Thyroid gland (tissue), 4 donors: ENCODE measurements at places on chromosomes 12 and 14. TPM values are rescaled to one million over a fixed set of nuclear protein-coding genes. Genes with fewer than 3 reads are reported as not detected.

DNA sequence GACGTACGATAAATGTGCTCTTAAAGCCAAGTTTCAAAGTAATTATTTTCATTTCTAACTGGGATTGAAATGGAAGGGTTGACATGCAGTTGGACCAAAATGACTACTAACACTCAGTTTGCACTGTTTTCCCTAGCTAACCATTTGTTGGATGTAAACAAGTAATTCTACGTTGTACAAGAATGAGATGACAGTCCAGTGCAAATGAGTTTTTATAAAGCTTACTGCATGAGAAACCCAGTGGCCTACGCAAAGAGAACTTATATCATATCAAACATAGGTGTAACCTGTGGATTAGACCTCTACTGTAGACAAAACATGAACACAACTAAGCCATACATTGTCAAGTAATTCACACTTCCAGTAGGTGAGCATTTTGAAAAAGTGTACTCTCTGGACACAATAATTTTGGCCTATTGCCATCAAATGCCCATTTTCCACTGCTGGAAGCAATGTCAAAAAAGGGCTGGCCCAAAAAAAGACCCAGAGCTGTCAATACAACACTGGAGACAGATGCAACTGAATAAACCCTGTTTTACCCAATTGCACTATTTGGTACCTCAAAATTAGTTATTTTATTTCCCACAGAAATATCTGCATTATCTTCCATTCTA is 12.8 kb downstream of the SLC38A2 start:
- no peak overlapping the region for H3K27ac ChIP-seq
- H3K4me3 ChIP-seq: no peak overlapping the region
- H3K4me1 ChIP-seq: peaks cover 6% of the 10 kb centered on the region
- H3K27me3 ChIP-seq: no peaks in the 10 kb centered on the region
- no peak for DNase-seq
- H3K36me3 ChIP-seq: peaks cover 59% of the 10 kb centered on the region

DNA sequence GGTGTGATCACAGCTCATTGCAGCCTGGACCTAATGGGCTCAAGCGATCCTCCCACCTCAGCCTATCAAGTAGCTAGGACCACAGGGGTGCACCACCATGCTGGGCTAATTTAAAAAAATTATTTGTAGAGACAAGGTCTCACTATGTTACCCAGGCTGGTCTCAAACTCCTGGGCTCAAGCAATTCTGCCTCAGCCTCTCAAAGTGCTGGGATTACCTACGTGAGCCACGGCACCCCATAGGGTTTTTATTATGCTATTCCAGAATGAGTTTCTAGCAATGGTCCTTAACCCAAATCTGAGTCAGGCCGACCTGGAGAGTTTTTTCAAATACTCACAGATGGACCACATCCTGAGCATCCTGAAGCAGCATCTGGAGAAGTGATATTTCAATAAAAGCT is 159.8 kb downstream of the CPNE8 start:
- H3K4me3 ChIP-seq: no peak overlapping the region
- H3K4me1 ChIP-seq: no peaks in the 10 kb centered on the region
- DNase-seq: no peak
- no peaks in the 10 kb centered on the region for H3K36me3 ChIP-seq
- no peaks in the 10 kb centered on the region for H3K27me3 ChIP-seq

GRCh38 chr14:61227884-61228591 is 53.1 kb downstream of the TMEM30B start:
- no peaks in the 10 kb centered on the region for H3K27me3 ChIP-seq
- no peak overlapping the region for H3K27ac ChIP-seq
- no peak overlapping the region for H3K4me3 ChIP-seq
- peaks cover 26% of the 10 kb centered on the region for H3K4me1 ChIP-seq
- H3K36me3 ChIP-seq: no peaks in the 10 kb centered on the region
- no peak for DNase-seq

DNA sequence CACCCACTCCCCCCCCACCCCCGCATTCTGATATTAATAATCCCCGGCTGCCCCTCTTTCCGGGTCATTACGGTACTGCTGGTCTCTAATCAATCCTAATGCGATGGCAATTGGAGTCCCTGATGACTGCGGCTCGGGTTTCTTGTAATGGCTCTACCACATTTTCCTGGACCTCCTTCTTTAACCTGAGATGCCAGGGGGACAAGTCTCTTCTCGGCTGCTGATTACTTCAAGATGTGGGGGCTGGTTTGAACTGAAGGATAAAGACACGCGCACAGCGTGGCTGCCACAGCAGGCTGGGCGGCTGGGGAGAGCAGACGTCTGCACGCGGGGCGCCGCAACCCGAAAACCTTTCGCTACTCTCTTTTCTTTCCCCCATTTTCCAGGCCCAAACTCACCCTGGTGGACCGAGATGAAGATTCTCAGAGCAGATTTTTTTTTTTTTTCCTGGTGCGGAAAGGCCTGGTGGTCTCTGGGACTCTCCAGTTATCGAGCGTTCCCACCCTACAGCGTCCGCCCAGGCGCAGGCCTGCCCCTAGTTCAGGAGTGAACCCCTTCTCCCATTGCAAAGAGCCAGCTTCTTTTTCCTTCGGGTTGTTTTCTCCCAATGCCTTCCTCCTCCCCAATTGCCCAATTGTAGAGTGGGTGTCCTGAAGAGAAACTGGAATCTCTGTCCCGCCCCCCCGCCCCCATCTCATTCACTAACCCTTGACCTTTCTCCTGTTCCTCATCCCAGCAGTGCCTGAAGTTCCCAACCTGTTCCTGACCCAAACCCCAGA is 6.0 kb upstream of the SIX1 start:
- H3K27me3 ChIP-seq: peaks cover 62% of the 10 kb centered on the region
- no peaks in the 10 kb centered on the region for H3K36me3 ChIP-seq
- no peak overlapping the region for H3K4me3 ChIP-seq
- peaks cover 7% of the 10 kb centered on the region for H3K4me1 ChIP-seq
- DNase-seq: no peak

DNA sequence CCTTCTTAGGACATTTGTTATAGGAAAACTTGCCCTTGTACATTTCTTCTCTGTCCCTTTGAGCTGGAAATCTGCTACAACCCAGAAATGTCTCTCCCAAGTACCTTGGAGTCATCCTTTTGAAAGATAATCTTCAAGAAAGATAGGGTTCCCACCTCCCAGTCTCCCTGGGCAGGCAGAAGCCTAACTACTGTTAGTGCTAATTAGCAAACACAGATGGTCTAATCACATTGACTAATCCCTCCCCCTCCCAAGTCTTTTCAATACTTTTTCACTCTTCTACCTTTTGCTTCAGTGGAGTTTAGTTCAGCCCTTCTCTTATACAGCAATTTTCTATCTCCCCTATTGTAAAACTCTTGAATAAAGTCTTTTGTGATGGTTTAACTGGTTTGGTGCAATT is 129.8 kb upstream of the PPFIA2 start:
- no peaks in the 10 kb centered on the region for H3K36me3 ChIP-seq
- H3K4me1 ChIP-seq: no peaks in the 10 kb centered on the region
- no peak for DNase-seq

GRCh38 chr12:109727039-109727723 is 13.6 kb downstream of the FAM222A start:
- no peak overlapping the region for H3K4me3 ChIP-seq
- H3K36me3 ChIP-seq: no peaks in the 10 kb centered on the region
- H3K27ac ChIP-seq: no peak overlapping the region
- no peaks in the 10 kb centered on the region for H3K27me3 ChIP-seq
- H3K4me1 ChIP-seq: no peaks in the 10 kb centered on the region

DNA sequence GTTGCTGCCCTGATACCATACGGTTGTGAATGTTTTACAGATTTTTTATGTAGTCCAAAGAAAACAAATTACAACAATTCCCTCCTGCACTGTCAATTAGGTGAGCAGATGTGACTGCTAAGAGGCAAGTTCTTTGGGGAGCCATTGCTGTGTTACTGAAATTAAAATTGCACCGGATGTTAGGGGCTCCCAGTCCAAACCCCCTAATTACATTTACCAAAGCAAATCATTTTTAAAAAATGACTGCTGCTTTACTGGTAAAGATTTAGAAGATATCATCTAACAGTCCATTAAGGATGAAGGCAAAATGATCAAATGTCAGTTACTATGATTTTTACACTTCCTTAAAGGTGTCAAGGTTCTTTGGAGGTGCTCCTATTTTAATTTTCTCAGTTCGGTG is 70.1 kb upstream of the CSRP2 start:
- no peak for DNase-seq
- no peak overlapping the region for H3K27ac ChIP-seq
- H3K4me3 ChIP-seq: no peak overlapping the region

DNA sequence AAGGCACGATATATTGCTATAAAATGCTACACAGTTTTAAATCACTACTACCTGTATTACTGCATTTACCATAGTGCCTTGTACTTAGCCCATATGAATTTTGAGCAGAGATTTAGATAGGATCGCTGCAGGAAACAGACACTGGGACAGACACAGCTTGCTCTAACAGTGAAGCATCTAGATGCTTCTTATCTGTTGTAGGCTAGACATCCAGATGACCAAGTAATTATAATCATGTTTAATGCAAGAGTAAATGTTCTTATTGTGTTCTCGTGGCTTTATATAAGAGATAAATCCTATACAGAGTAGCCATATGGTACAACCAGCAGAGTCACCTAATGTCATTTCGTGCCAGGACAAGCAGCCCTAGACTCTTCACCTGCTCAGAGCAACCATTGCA is 92.8 kb downstream of the ASCL1 start:
- no peak overlapping the region for H3K27ac ChIP-seq
- H3K27me3 ChIP-seq: no peaks in the 10 kb centered on the region
- H3K4me3 ChIP-seq: no peak overlapping the region
- H3K4me1 ChIP-seq: no peaks in the 10 kb centered on the region
- no peaks in the 10 kb centered on the region for H3K36me3 ChIP-seq
- no peak for DNase-seq

DNA sequence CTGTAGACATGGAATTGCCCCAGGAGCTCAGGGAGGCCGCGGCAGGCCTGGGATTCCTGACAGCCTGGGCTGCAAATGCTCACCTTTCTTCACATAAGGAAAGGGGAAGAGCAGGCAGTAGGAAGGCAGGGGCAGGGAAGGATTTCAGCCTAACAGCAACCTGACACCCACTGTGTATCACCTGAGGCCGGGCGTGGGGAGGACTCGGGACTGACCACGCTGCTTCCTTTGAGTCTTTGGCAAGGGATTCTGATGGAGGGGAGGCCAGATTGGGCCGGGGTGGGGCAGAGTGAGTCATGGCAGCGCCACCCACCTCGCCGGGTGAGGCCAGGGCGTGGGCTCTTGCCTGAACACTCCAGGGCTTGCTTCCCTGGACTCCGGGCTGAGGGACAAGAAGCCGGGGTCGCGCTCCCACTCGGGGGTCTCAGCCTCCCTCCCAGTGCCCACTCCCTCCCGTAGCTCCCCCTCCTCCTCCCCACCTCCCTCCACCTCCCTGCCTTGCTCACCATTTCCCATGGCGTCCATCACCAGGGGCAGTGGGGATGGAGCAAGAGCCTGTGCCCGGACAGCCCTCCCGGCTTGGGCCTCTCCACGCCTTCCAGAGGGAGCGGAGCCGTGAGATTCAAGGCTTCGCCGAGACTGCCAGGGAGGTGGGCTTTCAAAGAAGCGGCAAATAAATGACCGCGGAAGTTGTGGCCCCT is 247.9 kb upstream of the RTL1 start:
- no peak overlapping the region for H3K4me3 ChIP-seq
- DNase-seq: no peak
- H3K27me3 ChIP-seq: no peaks in the 10 kb centered on the region
- no peaks in the 10 kb centered on the region for H3K36me3 ChIP-seq
- H3K27ac ChIP-seq: no peak overlapping the region

DNA sequence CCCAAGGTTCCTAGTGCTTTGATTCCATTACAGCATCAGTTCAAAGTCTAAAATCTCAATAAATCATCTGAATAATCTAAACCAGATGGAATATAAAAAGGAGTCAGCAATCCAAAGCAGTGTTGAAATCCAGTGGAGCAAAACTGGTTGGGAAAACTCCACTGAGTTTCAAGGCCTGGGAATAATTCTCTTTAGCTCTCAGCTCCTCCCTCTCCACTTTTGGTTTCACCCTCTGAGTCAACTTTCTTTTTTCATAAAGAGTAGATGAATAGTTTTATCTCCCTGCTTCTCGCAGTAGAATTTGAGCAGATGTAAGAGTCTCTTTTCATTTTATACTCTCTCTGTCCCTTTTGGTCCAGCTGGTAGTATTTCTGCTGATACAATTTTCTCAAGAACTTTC is 338.6 kb downstream of the APAF1 start:
- H3K27me3 ChIP-seq: no peaks in the 10 kb centered on the region
- H3K36me3 ChIP-seq: no peaks in the 10 kb centered on the region
- DNase-seq: no peak
- H3K4me3 ChIP-seq: no peak overlapping the region
- no peaks in the 10 kb centered on the region for H3K4me1 ChIP-seq
- H3K27ac ChIP-seq: no peak overlapping the region

Gene RPL10L
- total RNA-seq: not detected

Gene NFATC4
- total RNA-seq: 41.3 TPM

Gene TEX52
- not detected for total RNA-seq

Gene CSAD
- 24.0 TPM for total RNA-seq

Gene ENDOU
- 1.2 TPM for total RNA-seq

Gene GAS2L3
- 10.2 TPM for total RNA-seq

Gene CACNA1C
- total RNA-seq: 4.2 TPM
